ENCODE measurements at places on chromosomes 6 and 20. TPM values are rescaled to one million over a fixed set of nuclear protein-coding genes. Genes with fewer than 3 reads are reported as not detected.
A peak's percentile ranks its signal among the peaks of the same experiment; 100 is the strongest.

DNA sequence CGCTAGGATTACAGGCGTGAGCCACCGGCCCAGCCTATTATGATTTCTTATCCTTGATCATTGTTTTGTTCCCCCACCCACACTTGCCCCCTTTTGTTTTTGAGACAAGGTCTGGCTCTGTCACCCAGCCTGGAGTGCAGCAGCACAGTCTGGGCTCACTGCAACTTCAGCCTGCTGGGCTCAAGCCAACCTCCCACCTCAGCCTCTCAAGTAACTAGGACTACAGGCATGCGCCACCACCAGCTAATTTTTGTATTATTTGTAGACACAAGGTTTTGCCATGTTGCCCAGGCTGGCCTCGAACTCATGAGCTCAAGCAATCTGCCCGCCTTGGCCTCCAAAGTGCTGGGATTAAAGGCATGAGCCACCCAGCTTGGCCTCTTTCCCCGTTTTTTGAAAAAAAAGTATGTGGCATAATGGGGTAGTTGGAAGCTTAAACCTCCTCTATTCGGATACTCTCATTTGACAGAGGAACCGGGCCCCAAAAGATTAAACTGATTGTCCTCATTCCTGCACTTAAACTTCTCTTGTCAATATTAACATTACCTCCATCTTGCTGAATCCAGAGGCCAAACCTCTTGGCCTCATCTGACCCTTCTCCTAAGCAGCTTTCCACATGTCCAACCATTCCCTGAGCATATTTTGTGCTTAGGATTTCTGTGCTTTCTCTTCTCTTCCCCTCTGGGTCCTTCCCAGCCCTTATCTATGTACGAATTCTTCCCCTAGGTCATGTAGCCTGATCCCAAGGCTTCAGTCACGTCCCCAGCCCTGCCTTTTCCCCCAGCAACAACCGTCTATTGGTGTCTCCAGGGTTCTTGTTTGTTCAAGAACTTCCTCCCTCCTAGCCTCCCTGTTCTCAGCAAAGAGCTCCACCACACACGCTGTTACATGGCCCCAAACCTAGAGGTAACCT lies 6.1 kb upstream of the EZR start:
- no peak for DNase-seq

GRCh38 chr6:19472153-19472552 lies 365.0 kb upstream of the ID4 start:
- no peak for DNase-seq

DNA sequence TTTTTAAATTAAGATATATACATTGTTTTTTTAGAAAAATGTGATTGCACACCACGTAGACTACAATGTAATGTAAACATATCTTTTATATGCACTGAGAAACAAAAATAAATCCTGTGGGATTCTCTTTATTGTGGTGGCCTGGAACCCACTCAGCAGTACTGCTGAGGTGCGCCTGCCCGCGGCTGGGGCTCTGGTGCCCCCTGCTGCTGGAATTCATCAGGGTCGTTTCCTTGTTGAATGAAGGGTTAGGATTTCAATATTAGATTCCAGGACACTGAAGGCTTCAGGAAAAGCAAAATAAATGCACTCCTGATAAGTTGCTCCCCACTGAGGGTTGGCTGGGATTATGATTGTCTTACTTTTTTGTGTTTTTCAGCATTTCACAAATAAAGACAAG lies 175.8 kb upstream of the GGTLC1 start:
- peak; percentile 76 for DNase-seq

GRCh38 chr6:89079511-89080234 lies 878 bp upstream of the PNRC1 start:
- DNase-seq, result peak; percentile 90

DNA sequence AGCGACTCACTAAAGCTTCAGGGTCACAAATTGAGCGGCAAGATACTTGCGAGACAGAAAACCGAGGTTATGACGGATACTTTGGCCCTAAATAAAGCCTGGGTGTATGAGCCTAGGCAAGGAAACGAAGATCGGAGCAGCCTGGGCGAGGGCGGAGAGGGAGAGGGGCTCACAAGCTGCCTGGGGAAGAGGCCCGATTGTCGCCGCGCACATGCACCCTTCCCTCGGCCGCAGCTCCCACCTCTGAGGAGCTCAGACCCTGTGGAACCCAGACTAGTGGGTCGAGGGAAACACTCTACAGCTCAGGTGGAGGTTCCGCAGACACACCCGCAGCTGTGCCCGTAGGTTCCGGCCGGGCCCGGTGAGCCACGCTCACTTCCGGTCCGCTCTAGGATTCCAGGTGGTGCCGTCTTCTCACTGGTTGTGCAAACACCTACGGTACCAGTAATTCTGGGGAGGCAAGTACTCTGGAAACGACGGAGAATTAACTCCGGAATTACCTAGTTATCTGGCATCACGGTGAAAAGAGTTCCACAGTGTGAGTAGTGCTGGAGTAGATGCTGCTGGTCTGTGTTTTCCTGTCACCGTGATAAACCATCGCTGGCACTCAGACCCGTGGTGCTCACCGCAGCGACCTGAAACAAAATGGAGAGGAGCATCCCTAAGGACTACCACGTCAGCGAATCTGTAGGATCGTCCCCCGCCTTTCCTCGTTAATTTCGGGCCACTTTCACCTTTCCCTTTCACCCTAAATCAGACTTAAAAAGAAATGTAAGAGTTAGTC lies 61.5 kb downstream of the GPX5 start:
- DNase-seq, result peak; percentile 87

The LY6G5C gene
- total RNA-seq, result 4.9 TPM

Measured in activated CD4-positive, alpha-beta T cell treated with anti-CD3 and anti-CD28 coated beads, Interleukin-2, amount 10 ng/mL, durations not matched to agents 24 days and 14 days (primary cell).